ENCODE measurements at places on chromosomes 13 and 19.

DNA sequence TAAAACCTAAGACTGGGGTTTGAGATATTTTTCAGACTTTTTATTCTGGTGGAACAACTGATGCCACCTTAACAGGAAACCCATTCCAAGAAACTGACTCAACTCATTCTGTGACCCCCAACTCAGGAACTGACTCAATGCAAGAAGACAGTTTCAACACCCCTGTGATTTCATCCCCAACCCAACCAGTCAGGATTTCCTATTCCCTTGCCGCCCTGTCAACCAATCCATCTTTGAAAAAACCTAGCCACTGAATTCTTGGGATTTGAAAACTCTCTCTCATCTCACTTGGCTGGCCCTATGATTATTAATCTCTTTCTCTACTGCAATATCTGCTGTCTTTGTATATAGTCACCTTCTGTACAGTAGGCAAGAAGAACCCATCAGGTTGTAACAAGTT lies 1211.9 kb upstream of the ATXN8OS start:
- DNase-seq: no peak

GRCh38 chr13:97660594-97661260 lies 226.8 kb downstream of the RAP2A start:
- DNase-seq: no peak

GRCh38 chr19:9014803-9015202 lies 4.6 kb upstream of the MUC16 start:
- no peak for DNase-seq

DNA sequence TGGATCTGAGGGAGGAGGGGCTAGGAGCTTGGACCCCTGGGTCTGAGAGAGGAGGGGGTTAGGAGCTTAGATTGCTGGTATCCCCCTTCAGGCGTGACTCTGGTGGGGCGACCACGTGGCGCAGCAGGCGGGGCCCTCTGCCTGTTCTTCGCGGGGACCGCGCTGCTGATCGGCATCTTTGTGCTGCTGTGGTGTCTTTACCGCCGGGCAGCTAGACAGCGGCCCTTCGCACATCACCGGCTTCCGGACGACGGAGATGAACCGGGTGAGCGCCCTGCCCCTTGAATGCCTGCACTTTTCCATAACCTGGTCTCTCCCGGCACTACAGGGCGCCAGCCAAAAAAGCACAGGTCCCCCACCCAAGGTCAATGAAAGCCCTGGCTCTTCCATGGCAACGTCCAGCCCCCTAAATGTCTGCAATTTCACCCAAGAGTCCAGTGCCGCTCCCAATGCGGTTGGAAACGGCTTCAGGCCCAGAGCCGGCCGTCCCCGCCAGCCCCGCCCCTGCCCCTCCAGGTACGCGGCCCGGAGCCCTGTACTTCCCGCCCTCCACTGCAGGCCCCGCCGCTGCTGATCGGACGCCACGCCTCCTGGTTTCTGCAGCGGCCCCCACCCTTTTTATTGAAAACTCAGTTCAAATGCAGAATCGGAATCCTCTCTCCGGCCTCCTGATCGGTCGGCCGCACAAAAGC lies 2.8 kb downstream of the GFY start:
- DNase-seq: no peak

- no peak for DNase-seq
These were observed 61.2 kb upstream of the TM9SF2 start for GRCh38 chr13:99439850-99440604.

- no peak for DNase-seq
These were observed 83.9 kb downstream of the STARD13 start for GRCh38 chr13:33201659-33202058.

- DNase-seq: no peak
These were observed 83.7 kb downstream of the NALCN start for GRCh38 chr13:101332583-101332982.

DNA sequence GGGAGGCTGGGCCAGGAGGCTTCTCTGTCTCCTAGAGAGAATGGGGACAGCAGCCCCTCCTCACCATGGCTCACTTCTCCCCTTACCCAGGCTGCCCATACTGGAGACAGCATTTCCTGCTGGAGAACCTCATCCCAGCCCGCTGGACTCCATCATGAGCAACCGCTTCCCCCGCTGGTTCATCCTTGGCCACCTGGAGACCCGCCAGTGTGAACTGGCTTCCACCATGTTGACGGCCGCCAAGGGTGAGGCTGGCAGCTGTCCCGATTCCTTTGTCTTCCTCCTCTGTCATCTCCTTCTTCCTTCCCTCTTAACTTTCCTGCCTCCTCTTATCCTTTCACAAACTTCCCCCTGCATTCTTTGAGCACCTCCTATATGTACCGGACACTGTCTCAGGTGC lies 28.0 kb downstream of the ZSWIM4 start:
- DNase-seq: no peak

- no peak for DNase-seq
These were observed at the start of gene RASIP1 for GRCh38 chr19:48740164-48740972. TSS of gene RASIP1 (minus strand) at chr19:48740610. CDS start at chr19:48740282, 328 bp downstream.

- DNase-seq: no peak
These were observed 5.6 kb upstream of the CCDC70 start for GRCh38 chr13:51856027-51856736.

- no peak for DNase-seq
These were observed 63.1 kb downstream of the DLEU7 start for GRCh38 chr13:50780201-50781015.

- DNase-seq: no peak
These were observed 926.8 kb upstream of the MIR17HG start for GRCh38 chr13:90420683-90421082.

- no peak for DNase-seq
These were observed 36.1 kb downstream of the TBC1D4 start for GRCh38 chr13:75445717-75446499.

DNA sequence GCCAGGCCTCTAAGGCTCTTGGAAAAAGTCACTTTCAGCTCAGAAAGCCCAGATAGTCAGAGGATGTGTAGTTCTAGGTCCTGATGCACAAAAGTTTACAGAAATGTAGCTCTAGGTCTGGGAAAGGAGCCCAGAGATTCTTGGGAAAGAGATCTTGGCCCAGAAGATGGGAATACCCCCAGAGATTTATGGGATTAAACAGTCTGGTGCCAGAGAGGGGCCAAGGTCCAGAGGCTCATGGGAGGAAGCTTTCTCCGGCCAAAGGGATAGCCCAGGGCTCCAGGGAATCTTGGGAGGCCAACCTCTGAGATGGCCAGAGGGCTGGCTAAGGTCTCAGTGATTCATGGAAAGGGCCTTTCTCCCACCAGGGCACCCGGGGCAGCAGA lies 15.2 kb downstream of the BCAT2 start:
- DNase-seq: no peak

GRCh38 chr19:34364830-34365462 lies at the start of gene GPI:
TSS of gene GPI (plus strand) at chr19:34365196. CDS start at chr19:34365267, 71 bp downstream.
- peak; percentile 78 for DNase-seq

- no peak for DNase-seq
These were observed 485.1 kb downstream of the FOXO1 start for GRCh38 chr13:40181203-40181845.

GRCh38 chr19:48558018-48558684 lies 6.2 kb downstream of the SULT2B1 start:
- no peak for DNase-seq

GRCh38 chr19:1566392-1567115 lies 1.6 kb downstream of the MEX3D start:
- DNase-seq: peak; percentile 96

GRCh38 chr19:19372656-19373416 lies 32.6 kb upstream of the GATAD2A start:
- DNase-seq: no peak

DNA sequence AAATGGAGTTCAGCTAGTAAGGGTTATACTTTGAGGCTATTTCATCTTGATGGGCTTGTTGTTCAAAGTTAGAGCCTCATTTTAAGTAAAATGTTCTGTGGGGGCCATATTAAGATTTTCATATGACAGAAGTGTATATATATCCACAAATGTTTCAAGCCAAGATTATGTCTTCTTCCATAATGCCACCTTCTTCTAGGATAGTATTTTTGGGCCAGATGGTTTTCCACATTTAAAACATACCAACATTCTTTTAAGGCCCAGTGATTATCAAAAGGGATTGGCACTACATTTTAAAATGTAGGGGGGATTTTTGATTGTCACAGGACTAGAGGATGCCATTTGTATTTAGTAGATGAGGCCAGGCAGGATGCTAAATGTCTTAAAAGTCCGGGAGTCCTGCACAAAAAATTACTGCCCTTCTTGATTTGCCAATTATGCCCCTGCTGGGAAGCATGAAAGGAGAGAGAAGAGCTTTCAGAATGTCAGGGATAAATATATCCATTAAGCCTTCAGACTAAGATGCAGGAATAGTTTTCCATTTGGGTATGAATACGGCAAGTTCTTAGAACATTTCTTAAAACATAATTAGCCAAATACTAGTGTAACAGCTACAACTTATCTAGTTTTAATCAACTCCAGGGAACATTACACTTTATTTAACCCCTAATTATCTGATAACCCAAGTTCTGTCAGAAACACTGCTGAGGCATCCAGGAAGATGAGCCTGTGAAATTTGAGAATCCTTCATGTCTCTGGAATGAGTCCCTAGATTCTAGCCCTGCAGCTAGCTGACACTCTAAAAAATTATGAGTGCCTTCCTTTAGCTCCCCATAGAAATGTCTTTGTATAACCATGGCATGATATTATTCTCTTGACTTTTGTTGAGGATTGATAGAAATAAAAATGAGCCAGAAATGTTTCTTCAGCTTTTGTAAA lies 34.0 kb downstream of the ITM2B start:
- no peak for DNase-seq

DNA sequence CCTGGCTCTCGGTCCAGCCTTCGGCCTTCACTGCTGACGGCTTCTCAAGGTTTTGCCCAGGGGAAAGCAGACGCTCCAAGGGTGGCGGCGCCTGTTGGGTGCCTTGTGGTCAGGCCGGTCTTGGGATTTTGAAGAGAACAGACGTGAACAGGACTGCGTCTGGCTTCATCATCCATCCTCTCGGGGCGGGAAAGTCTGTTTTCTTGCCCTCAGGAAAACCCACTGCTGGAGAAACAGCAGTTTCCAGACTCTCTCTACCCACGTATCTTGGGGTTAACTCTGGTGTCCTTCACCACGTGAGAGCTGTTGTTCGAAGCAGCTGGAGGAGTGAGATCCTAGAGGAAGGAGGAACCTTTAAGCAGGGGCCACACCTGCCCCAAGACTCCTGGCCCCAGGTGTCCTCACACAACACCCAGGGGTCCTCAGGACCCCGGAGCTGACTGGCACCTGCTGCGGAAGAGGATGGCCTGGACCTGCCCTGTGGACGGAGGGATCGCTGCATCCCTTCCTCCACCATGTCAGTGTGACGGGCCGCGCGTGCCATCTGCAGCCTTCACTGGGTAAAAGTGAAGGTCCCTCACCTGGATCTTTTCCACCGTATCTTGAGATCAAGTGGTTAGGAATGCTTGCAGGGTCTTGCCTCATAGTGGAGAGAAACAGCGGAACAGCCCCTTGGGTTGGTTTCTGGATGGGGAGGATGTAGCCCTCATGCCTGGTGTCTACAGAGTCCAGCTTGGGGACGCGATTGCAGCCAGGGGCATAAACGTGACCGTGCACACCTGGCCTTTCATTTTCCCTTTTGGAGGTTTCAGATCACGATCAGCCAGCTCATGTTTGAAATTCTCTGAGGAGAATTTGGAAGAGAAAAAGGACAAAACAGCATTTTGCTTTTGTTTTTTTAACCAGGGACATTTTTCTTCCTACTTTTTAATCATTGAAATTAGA lies 69.5 kb upstream of the MCF2L start:
- no peak for DNase-seq

Data from eye (tissue), 1 donor.